Caco-2 (cell line): ENCODE measurements at places on chromosomes 3 and 15. TPM values are rescaled to one million over a fixed set of nuclear protein-coding genes. Genes with fewer than 3 reads are reported as not detected.

DNA sequence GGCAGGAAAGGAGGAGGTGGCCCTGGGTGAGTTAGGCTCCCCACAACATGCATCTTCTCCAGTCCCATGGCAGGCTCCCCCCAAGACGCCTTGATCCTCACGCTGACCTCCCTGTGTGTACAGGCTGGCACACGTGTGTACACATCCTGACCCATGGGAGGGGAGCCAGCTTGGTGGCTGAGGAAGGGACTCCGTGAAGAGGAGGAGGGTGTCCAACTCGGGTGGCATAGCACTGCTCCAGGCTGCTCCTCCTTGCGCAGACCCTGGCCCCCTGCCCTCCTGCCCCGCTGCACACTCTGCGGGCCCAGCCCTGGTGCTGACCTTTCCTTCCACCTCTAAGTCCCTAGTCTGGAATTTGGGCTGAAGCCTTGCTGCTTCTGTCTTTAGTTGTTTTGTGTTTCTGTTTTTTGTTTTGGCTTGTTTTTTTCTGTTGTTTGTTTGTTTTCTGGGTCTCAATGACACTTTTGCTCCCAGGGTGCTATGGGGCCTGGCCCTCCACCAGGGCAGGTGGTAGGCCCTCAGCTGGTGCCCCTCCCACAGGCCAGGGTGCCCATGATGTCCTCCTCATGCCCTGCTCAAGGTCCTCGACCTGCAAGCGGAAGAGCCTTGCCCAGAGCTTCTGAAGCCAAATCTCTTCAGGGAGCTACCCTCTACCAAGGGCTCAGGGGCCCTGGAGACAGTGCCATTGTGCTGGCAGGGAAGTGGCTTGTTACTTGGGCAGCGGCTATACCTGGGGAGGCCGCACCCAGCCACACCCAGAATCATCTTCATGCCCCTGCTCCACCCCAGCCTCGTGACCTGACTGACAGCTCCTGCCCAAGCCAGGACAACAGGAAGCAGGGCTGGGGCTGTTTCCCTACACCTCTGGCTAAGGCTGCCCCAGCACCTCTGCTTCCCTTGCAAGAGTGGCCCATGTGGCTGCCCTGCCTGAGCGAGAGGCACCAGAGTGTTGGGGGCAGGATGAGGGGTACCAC lies 5.1 kb downstream of the EPHB3 start:
- no peak for DNase-seq

DNA sequence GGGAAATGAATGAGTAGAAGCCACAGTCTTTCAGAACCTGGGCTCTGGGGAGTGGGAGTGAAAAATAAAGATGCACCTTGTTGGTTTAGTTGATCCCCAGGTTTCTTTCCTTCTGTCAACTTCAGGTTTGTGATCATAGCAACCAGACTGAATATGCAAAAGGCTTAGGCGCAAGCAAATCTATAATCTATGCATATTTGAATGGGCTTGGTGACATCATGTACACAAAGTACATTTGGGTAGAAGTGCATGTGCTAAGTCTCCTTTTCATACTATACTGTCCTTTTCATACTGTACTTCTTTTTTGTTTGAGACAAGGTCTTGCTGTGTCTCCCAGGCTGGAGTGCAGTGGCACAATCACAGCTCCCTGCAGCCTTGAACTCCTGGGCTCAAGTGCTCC lies 132.4 kb upstream of the C2CD4B start:
- DNase-seq, result no peak

DNA sequence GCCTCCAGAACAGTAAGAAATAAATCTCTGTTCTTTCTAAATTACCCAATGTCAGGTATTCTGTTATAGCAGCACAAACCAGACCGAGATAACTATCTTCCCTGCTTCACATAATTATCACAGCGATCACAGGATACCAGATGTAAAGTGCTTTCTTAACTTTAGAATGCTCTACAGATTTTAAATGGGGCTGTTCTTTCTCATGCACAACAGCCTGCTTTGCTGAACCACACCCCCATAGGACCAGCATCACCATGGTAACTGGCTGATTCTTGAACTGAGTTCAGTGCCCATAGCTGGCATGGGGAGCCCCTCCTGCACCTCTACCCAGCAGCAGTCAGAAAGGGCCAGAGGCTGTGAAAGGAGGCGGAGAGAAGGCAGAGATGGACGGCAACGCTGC lies 7.8 kb downstream of the CD80 start:
- no peak for DNase-seq

GRCh38 chr15:58469432-58470353 lies 37.9 kb downstream of the LIPC start:
- DNase-seq, result peak; percentile 86

DNA sequence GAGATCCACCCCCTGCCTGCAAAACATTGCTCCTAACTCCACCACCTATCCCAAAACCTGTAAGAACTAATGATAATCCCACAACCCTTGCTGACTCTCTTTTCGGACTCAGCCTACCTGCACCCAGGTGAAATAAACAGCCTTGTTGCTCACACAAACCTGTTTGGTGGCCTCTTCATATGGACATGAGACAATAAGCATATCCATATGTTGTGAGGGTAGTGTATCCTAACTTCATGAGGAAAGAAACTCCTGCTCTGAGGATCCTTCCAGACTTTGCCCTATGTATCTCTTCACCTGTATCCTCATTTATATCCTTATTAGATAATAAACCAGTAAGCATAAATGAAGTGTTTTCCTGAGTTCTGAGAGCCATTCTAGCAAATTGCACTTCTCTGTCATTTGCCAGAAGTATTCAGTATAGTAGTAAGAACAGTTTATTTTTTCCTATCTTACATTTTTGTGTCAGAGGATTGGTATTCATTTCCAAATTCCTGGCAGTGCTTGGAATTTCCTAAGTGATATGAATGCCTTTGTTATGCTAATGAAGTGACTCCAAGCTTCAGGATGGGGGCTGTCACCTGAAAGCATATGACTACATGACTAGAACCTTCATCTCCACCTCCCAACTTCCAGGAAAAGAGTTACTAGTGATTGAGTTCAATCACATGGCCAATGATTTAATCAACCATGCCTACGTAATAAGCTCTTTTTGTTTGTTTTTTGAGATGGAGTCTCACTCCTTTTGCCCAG lies 30.2 kb downstream of the TTBK2 start:
- peak; percentile 65 for DNase-seq

DNA sequence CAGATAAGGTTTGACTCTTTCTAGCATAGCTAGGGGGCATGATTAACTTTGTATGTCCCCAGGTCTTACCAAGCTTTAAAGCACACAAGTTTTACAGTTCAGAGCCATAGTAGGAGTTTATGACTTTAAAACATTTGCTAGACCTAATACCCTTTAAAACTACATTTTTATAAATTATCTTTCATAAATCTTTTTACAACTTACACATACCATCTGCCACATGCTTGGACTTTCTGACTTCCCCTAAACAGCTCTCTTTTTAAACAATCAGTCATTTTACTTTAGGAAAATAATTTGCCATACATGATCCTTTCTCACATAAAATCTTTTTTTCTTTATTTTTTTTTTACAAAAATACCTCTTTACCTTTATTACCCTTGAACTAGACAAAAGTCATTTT lies 735.3 kb upstream of the CADM2 start:
- no peak for DNase-seq

DNA sequence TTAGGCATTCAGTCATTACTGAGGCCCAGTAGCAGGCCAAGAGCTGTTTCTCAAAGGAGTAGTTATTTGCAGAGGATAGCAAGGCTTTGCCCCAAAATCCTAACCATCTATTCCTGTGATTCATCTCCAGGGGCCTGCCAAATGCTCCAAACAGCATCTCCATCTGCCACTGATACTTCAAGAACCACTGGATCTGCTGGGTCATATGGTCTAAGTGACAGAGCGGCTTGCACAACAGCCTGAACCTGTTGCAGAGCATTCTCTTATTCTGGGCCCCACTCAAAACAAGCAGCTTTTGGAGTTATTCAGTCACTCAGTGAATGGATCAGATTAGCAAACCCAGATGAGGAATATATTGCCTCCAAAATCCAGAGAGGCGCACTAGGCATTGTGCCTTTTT lies 68.8 kb upstream of the ALDH1A3 start:
- no peak for DNase-seq

PRR20G gene
- not detected in 2 replicates for total RNA-seq

GRCh38 chr15:52440414-52440813 lies 88.3 kb downstream of the MYO5A start:
- DNase-seq, result no peak

- DNase-seq, result no peak
Measured at GRCh38 chr3:66413151-66413751, 87.6 kb downstream of the LRIG1 start.

GRCh38 chr3:196177967-196178366 lies 33.2 kb downstream of the ZDHHC19 start:
- no peak for DNase-seq
